RWPE2 (cell line): ENCODE measurements at places on chromosomes 11 and 22.

DNA sequence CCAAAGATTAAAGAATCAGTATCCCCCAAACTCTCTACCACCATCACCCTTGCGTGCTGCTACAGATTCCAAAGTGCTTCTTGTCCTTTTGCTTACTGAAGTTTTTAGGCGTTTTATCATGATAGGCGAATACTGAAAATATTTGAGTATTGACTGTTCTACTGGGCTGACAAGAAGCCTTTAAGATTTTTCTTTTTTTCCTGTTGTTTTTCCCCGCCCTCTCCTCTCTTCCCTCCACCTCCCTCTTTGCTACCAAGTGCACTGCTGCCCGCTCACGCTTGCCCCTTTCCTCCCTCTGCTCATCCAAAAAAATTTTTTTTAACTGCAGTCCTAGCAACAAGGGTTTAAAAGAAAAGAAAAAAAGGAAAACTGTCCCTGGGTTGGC lies 679 bp downstream of the SPCS2 start:
- no peak for DNase-seq

- DNase-seq = peak; percentile 24
Observed at GRCh38 chr11:61146416-61146815, 14.8 kb downstream of the VPS37C start.

DNA sequence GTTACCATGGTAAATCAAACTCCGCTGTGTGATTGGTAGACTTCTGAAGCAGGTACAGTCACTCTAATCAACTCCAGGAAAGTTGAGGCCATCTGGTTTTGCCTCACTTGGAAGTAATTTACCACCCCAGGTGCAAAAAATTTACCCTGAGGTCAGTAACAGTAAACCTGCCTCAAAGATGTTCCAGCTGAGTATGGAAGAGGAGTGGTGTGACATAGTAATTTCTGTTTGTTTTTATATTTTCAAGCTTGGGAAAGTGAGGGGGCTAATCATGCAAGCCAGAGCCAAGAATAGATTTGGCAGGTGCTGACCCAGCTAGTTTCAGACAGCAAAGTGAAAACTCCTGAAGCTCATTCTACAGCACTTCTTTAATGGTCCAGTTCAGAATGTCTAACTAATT lies 691.6 kb downstream of the NTM start:
- DNase-seq = no peak

DNA sequence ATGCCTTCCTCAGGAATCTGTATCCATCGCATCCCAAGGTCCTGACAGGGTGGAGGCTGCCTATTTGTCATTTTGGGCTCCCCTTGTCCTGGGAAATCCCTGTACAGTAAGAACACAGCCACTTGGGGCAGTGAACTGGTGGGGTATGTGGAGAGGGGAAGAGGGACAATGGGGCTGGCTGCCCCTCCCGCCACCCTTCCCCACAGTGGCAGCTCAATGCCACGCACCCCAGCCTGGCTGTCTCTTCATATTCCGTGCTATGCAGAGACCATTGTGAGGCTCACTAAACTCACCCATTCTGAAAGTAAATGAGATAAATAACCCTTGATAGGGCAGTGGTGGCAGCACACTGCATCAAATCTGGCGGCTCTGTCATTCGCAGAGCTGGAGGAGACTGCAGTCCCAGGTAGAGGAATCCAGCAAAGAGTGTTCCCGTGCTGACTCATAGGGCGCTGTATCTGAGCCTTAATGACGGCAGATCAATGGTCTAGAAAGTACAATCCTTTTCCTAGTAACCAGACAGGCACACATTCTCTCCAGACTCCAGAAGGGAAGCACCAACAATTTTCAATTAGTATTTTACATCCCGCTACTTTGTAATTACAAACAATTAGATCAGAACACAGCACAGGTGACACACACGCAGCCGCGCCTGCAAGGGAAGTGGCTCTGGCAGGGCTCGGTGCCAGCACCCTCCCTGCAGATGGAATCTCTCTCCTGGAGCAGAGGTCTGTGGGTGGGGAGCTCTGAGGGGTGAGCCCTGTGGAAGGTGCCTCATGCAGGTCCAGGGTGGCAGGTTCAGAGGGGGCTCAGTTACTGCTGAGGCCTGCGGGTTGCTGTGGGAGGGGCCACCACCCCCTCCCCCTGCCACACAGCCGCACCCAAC lies 167.9 kb upstream of the B3GAT1 start:
- no peak for DNase-seq

GRCh38 chr11:123382555-123383074 lies 47.5 kb upstream of the GRAMD1B start:
- no peak for DNase-seq

GRCh38 chr22:19865141-19865829 lies 10.6 kb upstream of the GNB1L start:
- DNase-seq = no peak

- DNase-seq = no peak
Observed at GRCh38 chr11:76382209-76382608, 1.1 kb downstream of the GVQW3 start.

GRCh38 chr11:126460417-126461095 lies 105.1 kb downstream of the ST3GAL4 start:
- DNase-seq = no peak

- no peak for DNase-seq
Observed at GRCh38 chr11:115300660-115301428, 203.4 kb downstream of the CADM1 start.

- no peak for DNase-seq
Observed at GRCh38 chr11:127470306-127470884, 469.8 kb upstream of the KIRREL3 start.

DNA sequence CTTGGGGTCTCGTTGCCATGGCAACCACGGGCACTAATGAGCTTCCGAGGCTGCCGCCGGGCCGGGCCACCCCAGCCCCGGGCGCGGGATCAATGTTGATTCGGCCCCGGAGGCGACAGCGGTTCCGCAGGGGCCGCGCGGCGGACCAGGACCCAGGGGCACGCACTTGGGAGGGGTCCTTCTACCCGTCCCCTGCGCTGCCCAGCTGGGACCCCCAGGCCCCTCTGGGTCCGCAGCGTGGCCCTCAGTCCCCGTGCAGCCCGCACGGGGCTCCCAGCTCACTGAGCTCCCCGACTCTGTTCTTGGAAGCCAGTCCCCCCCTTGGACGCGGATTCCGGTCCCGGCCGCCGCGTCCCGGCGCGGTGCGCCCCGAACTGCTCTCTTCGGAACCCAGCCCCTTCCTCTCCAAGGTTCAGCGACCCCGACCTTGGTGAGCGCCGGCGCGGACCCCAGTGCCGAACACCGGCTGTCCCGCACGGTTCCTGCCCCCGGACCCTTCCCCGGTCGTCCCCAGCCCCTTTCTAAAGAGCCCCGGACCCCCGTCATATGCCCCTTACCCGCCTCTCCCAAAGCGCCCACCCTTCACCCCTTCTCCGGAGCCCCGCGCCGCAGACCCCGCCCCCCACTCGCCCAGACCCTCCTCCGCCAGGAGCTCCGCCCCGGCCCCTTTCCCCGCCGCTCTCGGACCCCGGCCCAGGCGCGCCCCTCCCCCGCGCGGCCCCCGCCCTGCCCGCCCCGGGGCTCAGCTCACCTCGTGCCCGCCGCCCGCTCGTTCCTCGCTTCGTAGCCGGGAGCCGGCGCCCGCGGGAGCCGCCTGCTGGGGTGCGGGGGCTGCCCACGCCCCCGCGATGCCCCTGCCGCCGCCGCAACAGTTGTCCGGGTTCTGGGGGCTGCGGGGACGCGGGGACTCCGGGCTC lies 18.3 kb upstream of the SHISAL1 start:
- DNase-seq = no peak

DNA sequence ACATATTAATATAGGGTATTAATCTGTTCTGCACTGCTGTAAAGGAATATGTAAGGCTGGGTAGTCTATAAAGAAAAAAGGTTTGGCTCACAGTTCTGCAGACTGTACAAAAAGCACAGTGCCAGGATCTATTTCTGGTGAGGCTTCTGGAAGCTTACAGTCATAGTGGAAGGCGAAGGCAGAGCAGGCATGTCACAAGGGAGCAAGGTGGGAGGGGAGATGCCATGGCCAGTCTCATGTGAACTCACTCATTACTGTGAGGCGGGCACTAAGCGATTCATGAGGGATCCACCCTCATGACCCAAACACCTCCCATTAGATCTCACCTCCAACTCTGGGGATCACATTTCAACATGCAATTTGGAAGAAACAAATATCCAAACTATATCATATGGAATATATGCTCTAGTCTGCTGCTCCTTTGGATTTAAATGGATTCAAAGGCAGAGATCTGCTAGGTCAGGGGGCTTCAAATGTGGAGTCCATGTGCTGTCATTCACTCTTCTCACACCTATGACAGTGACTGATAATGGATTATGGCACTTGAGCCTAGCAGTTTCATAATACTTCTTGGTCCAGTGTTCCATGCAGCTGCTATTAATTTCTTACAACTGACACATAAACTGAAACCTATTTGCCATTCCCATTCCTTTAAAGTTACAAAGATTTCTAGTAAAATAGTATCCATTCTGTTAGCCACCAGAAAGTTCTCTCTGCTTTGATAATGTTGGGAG lies 146.0 kb downstream of the ATG16L2 start:
- no peak for DNase-seq

- DNase-seq = no peak
Observed at GRCh38 chr11:62352355-62353336, 15.4 kb downstream of the ASRGL1 start.

GRCh38 chr22:28429711-28430110 lies 249.9 kb downstream of the TTC28 start:
- no peak for DNase-seq

GRCh38 chr11:94011478-94011877 lies 9.7 kb upstream of the HEPHL1 start:
- DNase-seq = no peak

GRCh38 chr11:97854357-97854756 lies 1166.4 kb upstream of the CNTN5 start:
- no peak for DNase-seq
